H1 (cell line): ENCODE measurements at places on chromosomes 1 and 21.

DNA sequence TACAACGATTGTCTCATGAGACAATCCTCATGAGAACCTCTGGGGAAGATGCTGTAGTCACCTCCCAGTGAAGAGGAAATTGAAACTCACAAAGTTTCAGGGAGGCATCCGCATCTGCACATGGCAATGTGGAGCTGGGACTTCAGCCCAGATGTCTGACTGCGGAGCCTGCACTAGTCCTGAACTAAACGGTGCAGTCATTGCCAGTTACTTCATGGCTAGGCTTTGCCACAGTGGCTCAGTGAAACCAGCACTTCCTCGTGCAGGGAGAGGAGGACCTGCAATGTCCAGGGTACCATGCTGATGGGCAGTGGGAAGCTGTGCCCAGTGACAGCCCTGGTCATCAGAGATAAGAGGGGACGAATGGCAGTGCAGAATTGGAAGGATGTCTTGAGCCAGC, 40.7 kb upstream of the ETS2 start:
- no peak for DNase-seq

DNA sequence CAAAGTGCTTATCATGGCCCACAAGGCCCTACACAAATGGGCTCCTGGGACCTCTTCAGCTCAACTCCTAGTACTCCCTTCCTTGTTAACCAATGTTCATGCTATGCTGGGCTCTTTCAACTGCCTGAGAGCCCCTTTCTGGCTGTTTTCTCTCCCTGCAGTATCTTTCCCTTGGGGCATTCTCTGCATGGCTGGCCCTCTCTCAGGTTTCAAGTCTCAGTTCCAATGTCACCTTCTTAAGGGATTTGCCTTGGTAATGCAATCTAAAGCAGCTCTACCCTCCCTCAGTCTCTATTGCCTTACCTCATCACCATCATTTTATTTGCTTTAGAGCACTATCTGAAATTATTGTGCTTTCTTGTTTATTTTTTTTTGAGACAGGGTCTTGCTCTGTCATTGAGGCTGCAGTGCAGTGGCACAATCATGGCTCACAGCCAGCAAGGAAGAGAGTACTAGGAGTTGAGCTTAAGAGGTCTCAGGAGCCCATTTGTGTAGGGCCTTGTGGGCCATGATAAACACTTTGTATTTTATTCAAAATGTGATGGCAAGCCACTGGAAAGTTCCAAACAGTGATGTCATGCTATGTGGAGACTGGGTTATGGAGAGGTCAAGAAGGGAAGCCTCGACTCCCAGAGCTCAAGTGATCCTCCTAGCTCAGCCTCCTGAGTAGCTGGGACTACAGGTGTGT, 63.4 kb upstream of the SRSF10 start:
- no peak for DNase-seq

DNA sequence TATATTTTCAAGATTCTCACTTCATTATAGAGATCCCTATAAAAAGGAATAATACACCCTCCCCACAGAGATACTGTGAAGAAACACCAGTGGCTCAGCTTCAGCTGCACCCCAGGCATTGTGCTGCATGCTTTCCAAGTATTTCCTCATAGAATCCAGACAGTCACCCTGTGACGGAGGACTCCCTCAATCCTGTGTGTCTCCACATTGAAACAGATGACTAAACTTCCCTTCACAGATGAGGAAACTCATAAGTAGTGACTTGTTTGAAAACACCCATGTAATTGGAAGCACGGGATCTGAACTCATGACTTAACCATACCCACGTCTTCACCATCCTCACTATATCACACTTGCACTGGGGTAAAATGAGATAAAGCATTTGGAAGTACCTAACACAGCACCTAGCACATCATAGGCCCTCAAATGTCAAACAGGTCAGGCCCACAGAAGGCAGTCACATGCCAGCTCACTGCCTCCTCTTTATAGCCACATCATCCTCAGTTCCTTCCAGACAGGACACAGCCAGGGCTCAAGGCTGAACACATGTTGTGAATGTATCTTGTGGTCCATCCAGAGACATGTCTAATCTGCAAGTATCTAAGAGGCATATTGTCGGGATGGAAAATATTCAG, 55.2 kb downstream of the GPR161 start:
- DNase-seq, result no peak

DNA sequence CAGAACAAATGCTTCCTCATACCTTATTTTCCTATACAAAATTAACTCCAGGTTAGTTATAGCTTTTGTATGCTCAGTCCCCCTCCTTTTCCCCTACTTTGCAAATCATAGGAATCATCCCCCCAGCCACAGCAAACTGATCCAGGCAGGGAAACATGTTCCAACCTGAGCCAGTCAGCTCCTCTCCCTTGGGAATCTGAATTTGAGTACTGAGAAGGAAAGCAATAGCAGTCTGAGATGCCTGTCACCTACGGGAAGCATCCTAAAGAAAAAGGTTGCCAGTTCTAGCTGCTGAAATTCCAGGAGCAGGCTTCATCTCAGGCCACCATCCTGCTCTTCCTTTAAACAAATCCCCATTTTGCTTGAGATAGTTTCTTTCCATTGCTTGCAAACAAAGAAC, 6.9 kb downstream of the ADSS2 start:
- DNase-seq, result no peak

GRCh38 chr1:206715552-206716158, 30.9 kb downstream of the MAPKAPK2 start:
- no peak for DNase-seq

DNA sequence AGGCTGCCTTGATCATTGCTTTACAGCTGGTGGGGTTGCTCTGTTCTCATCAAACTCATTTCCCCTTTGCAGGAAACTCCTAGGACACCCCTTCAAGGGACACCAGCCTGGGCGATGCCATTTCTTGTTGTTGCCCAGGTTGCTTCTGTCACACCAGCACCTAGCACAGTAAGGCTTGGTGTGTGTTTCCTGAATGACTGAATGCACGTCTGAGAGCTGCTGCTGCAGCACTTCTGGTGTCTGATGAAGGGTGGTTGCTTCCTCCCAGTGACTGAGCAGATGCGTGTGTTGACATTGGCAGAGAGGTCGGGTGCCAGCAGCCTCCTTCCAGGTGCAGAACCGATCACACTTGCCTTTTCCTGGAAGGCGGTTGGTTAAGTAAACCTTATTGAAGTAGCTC, 477.4 kb downstream of the CAMTA1 start:
- no peak for DNase-seq

DNA sequence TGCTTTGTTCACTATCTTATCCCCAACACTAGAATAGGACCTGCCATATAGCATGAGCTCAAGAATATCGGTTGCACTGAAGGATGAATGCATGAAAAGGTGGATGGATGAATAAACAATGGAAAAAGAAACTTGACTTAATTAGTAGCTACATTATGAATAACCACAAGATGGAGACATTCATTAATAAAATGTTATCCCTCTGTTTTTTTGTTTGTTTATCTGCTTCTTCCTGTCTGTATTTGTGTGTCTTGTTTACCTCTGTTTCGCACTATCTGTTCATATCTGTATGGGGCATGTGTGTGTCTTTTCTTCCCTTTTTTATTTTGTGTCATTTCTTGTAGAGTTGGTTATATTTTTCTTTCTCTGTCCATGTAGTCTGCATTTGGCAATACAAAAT, 1.1 kb upstream of the OR14I1 start:
- DNase-seq, result no peak
